ENCODE measurements at places on chromosomes 5 and 9.

GRCh38 chr5:21807953-21808352 is 1045.2 kb downstream of the CDH12 start:
- no peak for DNase-seq

DNA sequence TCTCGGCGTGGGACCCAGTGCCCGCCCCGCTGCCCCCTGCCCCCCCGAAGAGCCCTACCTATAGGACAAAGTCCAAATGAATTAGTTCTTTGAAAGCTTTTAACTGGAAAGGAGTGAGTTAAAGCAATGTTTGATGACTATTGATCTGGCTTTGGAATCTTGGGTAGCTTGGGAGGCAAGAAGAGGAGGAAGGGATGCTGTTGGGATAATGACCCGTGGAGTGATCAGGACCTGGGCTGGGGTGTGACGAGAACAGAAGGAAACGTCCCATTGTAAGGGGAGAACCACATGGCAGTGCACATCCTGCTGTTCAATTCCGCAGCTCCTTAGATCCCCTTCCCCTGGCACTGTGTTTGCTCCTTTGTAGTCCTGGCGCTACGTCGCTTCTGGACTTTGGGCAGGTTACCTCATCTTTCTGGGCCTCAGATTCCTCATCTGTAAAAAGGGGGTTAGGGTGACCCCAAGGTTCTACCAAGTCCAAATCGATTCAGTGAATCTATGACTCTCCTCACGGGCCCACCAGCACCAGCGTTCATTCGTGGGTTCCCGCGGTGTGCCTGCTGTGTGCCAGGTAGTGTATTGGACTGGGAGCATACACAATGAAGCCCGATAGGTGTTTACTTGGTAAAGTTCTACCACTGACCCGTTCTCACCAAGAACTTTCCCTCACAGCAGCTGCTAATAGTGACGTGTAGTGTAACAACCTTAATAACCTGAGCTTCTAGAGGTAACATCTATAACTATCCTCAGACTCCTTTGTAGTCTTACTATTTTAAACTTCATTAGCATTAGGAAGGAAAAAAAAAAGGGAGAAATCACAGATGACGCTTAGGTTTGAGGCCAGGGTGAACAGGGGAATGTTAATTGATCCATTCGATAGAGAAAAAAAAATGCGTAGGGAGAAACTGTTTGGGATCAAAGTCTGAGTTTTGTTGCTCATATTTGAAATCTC is 1.1 kb upstream of the NADK2 start:
- DNase-seq = no peak

DNA sequence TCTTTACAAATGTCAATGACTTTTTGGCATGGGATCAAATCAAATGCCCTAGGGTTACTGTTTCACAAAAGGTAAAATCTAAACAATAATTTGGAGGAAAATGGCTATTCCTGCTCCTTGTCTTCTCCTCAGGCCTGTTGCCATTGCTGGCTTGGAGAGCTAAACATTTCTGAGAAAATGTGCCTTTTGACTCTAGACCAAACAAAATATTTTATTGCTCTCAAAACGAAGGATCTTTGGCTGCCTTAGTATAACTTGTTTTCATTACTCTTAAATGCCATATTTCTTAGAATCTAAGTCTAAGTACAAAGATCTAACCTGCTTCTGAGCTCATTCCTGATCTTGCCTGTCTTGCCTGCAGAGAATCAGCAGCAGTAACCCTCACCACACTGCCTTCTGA is 116.6 kb downstream of the MUSK start:
- no peak for DNase-seq

GRCh38 chr9:138023394-138024124 is 146.0 kb downstream of the CACNA1B start:
- DNase-seq = no peak

DNA sequence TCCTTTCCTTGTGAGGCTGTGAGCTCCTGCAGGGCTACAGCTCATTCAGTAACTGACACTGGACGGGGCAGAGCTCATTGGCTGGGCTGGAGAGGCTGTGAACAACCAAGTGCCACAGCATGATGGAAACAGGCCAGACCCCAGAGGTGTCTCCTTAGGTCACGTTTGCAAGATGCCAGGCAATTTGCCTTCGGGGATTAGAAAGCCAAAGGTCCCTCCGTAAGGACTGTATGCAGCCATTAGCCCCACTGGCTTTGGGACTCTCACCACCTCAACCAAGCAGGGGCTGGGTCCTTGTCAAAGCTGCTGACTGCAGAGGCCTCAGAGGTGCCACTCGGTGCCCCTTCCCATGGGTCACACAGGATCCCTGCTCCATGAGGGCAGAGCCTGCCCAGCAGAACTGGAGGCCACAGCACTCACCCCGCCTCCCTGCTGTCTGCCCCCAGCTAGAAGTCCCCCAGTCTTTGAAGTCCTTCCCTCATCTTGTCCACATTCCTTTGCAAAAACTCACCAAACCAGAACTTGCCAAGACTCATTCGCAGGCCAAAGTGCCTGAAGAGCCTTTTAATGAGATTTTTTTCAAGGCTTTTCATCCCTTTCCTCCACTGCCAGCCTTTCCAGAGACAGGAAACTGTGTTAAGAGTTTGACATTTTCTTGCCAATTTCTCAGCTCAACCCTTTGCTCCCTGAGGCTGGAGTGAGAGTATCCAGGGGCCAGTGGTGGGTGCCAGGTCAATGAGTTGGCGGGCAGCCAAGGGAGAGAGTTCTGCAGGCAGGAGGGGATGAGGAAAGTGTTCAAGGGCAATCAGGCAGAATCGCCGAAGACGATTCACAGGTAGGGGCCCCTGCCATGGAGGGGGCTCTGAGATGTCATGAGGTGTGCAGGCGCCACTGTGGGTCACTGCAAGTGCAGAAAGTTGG is 39.7 kb upstream of the SLC25A51 start:
- peak; percentile 46 for DNase-seq

- no peak for DNase-seq
Observed at GRCh38 chr5:122195802-122196394, 66.6 kb downstream of the ZNF474 start.

GRCh38 chr9:127049044-127049443 is 73.4 kb downstream of the ANGPTL2 start:
- peak; percentile 99 for DNase-seq

DNA sequence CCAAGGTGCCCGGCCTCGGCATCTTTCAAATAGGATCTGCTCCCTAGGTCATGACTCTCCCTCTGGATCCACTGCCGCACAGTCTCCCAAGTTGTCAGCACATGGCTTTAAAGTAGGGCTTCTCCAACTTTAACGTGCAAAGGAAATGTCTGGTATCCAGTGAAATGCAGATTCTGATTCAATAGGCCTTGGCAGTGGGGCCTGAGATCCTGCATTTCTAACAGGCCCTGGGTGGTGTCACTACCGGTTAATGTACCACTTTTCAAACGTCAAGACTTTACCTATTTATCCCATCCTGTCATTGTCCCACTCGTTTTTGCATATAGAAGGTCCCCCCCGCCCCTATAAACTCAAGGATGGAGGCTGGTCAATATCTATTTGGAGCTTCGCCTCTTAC is 137.6 kb upstream of the ZNF618 start:
- DNase-seq = no peak

DNA sequence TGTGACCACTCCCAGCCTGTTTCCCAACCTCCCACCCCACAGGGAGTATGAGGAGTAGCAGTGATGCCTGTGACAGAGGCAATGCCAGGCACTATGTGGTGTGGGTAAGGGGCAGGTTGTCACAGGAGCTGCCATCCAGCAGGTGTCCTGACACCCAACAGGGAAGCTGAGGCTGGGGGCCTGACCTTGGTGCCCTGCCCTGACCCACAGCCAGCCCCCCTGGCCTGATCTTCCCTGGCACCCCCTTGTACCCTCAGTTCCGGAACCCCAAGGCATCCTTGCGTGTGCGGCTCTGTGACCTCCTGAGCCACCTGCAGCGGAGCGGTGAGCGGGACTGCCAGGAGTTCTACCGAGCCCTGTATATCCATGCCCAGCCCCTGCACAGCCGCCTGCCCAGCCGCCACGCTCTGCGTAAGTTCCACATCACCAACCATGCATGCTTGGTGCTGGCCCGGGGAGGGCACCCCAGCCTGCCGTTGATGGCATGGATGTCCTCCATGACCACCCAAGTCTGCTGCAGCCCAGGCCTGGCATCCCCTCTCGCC is 14.4 kb downstream of the CARD19 start:
- DNase-seq = no peak
